ACHN (cell line): ENCODE measurements at places on chromosomes 13 and 19.

GRCh38 chr13:52808842-52809219 lies 39.6 kb downstream of the PCDH8 start:
- no peak for DNase-seq

DNA sequence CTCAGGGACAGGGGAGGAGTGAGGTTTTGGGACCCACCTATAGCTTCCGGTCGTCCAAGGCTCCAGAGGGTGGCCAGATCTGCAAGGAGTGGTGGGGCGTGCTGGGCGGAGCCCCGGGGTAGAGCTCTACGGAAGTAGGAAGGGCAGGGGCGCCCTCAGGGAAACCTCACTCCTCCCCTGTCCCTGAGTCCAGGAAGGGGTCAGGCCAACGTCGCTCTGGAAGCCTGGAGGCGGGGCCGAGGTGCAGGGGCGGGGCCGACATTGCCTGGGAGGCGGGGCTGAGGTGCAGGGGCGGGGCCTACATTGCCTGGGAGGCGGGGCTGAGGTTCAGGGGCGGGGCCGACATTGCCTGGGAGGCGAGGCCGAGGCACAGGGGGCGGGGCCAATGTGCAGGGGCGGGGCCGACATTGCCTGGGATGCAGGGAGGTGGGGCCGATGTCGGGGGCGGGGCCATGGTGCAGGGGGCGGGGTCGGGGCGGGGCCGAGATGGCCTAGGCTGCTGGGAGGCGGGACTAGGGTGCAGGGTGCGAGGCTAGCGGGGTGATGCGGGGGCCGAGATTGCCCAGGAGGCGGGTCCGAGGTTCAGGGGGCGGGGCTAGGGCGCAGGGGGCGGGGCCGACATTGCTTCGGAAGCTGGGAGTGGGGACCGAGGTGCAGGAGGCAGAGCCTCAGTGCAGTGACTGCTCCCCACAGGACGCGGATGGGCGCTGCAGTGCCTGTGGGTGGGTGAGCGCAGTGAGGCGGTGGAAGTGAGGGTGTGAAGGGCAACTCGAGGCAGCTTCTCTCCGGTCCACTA lies 4.9 kb upstream of the PALM start:
- DNase-seq, result no peak

DNA sequence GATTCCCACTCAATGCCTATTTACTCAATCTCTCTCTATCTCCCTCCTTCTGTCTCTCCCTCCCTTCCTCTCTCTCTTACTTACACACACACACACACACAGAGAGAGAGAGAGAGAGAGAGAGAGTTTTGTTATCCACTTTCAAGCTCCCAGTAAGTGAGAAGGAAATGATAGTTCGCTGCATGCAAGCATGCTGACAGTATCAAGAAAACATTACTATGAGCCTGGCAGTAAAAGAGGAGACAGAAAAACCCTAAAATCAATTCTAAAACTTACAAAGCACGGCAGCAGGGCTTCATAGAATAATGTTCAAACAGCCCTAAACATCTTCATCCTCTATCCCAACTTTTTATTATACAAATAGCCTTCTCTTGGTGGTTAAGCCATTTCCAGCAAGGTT lies 171.9 kb downstream of the FOXO1 start:
- DNase-seq, result no peak

DNA sequence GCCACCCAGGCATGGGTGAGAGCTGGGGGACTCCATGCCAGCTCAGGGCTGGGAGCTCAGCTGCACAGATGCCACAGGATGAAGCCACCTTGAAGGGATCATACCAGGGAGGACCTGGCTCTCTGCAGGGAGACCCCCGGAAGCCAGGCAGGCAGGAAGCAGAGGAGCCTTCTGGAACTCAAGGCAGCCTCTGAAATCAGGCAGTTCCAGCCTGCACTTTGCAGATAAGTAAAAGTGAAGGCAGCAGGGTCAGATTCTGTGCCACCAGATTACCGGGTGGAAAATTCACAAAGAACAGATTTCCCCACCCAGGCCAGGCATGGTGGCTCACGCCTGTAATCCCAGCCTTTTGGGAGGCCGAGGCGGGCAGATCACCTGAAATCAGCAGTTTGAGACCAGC lies 2.5 kb downstream of the TMEM259 start:
- no peak for DNase-seq

DNA sequence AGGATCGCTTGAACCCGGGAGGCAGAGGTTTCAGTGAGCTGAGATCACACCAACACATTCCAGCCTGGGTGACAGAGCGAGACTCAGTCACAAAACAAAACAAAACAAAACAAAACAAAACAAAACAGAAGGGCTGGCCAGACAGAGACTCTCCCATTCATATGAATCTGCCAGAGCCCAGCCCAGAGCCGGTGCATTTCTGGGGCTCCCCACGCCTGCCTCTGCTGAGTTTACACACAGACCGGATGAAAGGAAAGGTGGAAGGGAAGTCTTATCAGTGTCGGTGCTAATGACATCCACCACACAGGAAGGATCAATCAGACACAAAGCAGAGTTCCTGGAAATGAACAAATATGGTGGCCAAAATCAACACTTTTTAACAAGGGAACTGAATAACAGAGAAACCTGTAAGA lies 6.8 kb downstream of the TRAPPC6A start:
- DNase-seq, result no peak

- DNase-seq, result no peak
Observed at GRCh38 chr19:52785506-52785905, 1.1 kb downstream of the ZNF600 start.

GRCh38 chr13:107271227-107271626 lies 703.3 kb upstream of the ARGLU1 start:
- DNase-seq, result peak; percentile 37

- no peak for DNase-seq
Observed at GRCh38 chr19:17248011-17248776, 2.5 kb upstream of the NR2F6 start.

GRCh38 chr13:80157261-80157932 lies 183.5 kb downstream of the SPRY2 start:
- DNase-seq, result no peak

DNA sequence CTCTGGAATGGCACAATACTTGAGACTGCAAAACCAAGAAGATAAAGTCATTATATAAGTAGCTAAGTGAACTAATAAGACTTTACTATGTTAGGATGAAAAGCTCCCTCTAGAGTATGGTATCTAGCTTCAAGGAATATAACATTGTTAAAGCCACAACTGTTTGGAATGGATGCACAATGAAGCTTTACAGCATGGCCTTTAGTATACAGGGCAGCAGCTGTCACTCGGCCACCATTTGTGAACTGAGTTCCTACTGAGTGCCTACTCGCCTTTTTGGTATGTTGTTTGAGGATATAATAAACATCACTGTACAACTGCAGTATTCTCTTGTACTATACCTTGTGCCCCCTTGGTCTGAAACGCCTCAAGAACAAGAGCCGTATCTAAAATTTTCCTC lies 6.8 kb downstream of the ALG5 start:
- DNase-seq, result no peak

- no peak for DNase-seq
Observed at GRCh38 chr19:33467851-33468250, 53.7 kb downstream of the PEPD start.

DNA sequence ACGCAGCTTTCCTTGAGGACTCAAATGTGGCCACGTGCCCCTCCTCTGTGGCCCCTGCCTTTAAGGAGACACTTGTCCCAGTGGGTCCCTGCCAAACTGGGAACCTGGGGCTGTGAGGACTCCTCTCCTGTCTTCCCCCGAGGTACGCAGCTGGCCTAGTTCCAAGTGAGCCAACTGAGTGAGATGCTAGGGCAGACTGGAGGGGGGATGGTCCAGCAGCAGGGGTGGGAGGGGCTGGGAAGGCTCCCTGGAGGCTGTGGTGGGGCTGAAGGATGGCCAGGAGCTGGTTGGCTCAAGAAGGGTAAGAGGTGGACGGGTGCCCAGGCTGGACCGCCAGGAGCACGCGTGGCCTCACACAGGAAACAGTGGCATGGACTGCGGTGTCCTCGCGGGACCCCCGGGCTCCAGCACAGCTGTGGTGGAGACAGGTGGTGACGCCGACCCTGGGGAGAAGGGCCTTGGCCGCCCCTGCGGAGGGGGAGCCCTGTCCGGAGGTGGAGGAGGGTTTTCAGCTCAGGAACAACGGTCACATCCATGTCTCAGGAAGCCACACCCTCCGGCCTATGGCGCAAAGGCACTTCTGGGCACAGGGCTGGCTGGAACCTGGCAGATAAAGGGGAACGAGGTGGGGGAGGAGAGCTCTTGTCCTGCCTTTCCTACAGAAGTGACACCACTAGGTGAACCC lies 45.8 kb downstream of the MLLT1 start:
- DNase-seq, result no peak

- no peak for DNase-seq
Observed at GRCh38 chr19:9883231-9883758, 48.2 kb downstream of the PIN1 start.

DNA sequence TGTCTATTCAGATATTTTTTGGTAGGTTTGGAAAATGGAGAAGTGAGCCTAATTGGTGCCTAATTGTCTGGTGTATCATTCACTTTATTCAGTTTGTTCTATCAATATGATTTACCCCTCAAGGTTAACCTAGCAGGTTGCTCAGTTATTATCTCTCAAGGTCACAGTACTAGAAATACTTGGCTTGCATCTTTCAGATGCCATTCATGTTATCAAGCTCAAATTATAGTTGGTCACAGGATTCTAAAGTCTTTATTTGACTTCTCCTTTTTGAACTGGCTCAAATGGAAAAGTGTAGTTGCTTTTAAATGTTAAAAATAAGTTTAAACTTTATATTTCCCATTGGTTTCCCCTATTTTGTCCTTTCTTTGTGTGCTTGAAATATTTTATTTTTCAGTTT lies 2.6 kb downstream of the KCNRG start:
- no peak for DNase-seq

DNA sequence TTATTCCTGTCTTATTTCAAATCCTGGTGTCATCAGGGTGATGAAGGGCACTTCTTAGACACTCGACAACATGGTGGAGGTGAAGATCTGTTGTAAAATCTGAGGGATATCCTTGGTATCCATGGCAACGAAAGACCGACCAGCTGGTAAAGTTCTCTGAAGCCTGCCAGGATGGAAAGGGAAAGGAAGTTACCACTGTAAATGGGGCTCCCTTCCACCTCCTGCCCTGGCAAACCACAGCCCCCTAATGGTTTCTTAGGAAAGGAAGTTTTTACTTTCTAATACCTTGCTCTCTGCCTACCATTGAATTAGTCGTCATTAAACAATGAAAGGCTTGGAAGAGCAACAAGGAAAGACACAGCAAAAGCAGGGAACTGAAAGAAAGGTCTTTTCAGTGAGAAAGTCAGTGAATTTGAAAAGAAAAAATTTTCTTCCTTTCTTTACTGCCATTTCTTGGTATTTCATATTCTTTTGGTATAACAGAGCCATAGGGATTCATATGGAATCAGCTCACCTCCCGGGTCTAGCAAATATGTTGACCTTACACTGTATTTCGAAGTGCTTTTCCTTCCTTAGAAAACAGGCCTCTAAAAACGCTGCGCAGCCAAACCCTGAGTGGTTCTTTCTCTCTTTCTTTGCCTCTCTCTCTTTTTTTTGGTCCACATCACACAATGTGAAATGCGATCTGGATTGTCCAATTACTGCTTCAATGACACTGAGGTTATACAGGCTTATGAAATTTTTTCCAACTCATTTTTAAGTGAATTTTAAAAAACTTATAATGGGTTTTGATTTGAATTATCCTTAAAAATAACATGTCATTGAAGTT lies 111.0 kb downstream of the RGCC start:
- peak; percentile 8 for DNase-seq

GRCh38 chr19:17105556-17105955 lies 30.0 kb downstream of the MYO9B start:
- DNase-seq, result no peak

DNA sequence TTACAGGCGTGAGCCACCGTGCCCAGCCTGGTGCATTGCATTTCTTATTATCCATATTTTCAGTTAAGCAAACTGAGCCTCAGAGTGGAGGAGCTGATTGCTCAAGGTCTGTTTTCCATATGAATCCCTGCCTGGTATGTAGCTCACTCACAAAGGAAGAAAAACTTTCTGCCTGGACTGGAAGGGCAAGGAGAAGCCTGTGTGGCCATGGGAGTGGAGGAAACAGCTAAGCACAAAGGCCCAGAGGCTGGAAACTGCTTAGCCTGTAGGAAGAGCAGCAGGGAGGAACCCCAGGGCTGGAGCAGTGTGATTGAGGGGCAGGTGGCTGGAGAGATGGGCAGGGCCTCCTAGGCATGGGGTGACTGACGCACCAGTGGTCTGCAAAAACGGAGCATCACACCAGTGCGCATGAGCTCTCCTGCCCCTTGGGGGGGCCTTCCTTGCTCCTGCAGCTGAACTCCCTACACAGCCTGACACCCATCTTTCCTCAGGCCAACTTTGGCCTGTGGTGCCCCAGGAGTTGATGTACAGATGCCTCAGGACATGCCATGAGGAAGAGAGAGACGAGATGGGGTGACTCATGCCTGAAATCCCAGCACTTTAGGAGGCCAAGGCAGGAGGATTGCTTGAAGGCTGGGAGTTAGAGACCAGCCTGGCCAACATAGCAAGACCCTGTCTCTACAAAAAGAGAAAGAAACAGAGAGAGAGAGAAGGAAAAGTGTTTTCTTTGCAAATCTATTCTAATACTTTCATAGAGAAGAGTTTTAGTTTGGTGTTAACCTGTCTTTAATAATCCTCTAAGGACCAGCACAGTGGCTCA lies 2.8 kb upstream of the HNRNPM start:
- no peak for DNase-seq

DNA sequence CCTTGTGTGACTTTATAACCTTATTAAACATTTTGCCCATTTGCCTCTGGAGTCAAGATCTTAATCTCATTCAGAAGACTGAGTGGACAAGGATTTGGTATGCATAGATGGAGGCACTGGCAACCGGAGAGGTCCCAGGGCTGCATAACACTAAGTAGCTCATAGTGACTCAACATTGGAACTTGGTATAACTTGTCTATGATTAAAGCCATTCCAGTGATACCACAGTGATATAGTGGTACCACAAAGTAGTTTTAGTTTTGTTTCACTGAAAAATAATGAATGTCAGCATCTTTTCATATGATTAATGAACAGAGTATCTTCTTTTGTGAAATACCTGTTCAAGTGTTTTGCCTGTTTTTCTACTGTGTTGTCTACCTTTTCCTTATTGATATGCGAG lies 26.4 kb downstream of the CDK8 start:
- no peak for DNase-seq
